ENCODE measurements at places on chromosomes 3 and 15.

DNA sequence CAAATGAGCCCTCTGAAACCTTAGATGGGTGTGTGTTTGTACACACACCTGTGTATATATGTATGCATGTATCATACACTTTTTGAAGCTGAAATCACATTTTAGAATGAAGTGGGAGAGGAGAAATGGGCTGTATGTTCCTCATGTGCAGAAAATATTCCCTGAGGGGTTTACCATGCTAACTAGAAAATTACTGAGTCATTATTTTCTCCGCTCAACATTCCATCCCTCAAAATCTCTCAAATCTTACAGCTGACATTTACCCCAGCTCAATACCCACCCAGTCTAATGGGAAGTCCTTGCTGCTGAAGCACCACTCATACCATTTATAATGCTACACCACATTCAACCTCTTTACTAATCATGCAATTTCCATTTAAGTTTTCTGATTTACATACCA lies 138.6 kb downstream of the P2RY1 start:
- no peak overlapping the region for H3K27ac ChIP-seq
- H3K36me3 ChIP-seq = no peaks in the 10 kb centered on the region
- no peak overlapping the region for H3K4me3 ChIP-seq
- DNase-seq = no peak
- H3K27me3 ChIP-seq = no peaks in the 10 kb centered on the region

DNA sequence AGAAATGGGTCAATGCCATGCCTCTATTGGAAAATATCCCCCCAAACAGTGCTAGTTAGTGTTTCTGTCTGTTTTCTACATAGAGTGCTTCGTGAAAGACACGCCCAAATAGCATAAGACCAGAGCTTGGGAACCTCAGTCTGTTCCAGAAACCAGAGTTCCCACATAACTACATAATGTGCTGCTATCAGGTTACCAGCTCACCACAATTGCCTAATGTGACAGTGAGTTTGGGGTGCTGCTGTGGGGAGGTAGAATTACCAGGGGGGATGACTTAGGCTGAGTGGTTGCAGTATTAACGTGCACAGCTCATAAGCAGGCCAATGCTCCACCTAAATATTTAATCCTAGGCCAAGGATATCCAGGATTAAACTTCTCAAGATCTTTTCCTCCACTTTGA lies 39.2 kb downstream of the DUT start:
- DNase-seq = peak; percentile 92
- H3K4me1 ChIP-seq = peaks cover 6% of the 10 kb centered on the region
- no peak overlapping the region for H3K27ac ChIP-seq
- no peaks in the 10 kb centered on the region for H3K36me3 ChIP-seq
- no peak overlapping the region for H3K4me3 ChIP-seq

DNA sequence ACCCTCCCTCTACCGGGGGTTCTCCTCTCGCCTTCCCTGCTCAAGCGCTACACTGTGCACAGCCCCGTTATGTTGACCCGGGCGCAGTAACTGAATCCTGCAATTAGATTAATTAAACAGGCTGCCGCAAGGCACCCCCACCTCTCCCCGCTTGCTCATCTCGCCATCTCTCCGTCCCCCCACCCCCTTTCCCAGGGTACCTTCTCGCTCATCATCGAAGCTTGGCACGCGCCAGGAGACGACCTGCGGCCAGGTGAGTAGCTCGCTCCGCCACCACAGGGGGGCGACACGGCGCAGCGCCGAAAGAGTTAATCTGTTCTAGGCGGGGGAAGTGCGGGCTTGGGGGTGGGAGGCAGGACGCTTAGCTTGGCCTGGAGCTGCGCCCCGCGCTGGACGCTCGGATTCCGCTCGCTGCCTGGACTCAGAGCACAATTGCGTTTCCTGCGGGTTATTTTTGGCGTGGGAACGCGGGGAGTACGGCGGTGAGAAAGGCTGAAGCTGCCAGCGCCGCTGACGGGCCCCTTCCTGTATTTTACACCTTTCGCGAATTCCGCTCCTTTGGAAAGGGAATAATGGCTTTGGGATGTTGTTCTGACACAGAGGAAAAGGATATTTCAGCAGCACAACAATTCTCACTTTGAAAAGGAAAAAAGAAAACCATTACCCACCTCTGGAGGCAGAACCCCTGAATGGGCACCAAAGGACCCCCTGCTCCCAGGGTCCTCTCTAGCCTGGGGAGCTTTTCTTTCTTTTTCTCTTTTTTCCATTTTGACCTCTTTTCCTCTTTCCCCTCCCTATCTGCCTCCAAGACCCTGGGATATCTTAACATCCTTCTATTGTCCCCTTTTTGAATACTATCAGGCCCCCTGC lies 1.5 kb downstream of the DLL4 start:
- no peaks in the 10 kb centered on the region for H3K36me3 ChIP-seq
- H3K4me3 ChIP-seq = peak overlapping the region; percentile 33
- H3K27me3 ChIP-seq = peaks cover 35% of the 10 kb centered on the region
- DNase-seq = no peak
- H3K27ac ChIP-seq = no peak overlapping the region

- no peak overlapping the region for H3K4me3 ChIP-seq
- no peaks in the 10 kb centered on the region for H3K36me3 ChIP-seq
- DNase-seq = peak; percentile 80
- H3K27ac ChIP-seq = no peak overlapping the region
- H3K27me3 ChIP-seq = no peaks in the 10 kb centered on the region
- no peaks in the 10 kb centered on the region for H3K4me1 ChIP-seq
Measured at GRCh38 chr3:141940194-141940776, 63.8 kb downstream of the ATP1B3 start.

- no peak overlapping the region for H3K4me3 ChIP-seq
- peaks cover 18% of the 10 kb centered on the region for H3K4me1 ChIP-seq
- no peak overlapping the region for H3K27ac ChIP-seq
- no peaks in the 10 kb centered on the region for H3K27me3 ChIP-seq
- no peaks in the 10 kb centered on the region for H3K36me3 ChIP-seq
- DNase-seq = no peak
Measured at GRCh38 chr3:197375001-197375441, 76.6 kb upstream of the DLG1 start.

GRCh38 chr3:52705688-52706686 lies at the start of the genes GLT8D1 and SPCS1:
Gene GLT8D1, minus strand, starts transcription at chr3:52705791. Its CDS starts 5,331 bp downstream, at chr3:52700460.
Gene SPCS1, plus strand, starts transcription at chr3:52706106. Its CDS starts 141 bp downstream, at chr3:52706247.
- H3K4me1 ChIP-seq = peaks cover 5% of the 10 kb centered on the region
- H3K4me3 ChIP-seq = peak within 1 kb of the TSS; percentile 50
- DNase-seq = peak; percentile 86
- H3K27ac ChIP-seq = peak within 1 kb of the TSS; percentile 93

DNA sequence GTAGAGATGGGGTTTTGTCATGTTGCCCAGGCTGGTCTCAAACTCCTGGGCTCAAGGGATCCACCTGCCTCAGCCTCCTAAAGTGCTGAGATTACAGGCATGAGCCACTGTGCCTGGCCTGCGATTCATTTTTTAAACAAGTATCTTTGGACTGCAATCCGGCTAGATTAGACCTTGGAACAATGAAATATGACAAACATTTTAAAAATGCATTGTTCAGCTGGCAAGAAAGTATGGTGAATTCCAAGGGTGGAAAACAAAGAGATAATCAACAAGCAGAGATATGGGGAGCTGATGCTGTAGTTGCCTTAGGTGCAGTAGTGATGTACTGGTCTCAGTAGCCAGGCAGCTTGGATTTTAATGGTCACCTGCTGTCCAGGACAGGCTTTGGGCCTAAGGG lies 95.8 kb upstream of the GOLGA8J start:
- no peak overlapping the region for H3K27ac ChIP-seq
- no peak for DNase-seq
- no peaks in the 10 kb centered on the region for H3K36me3 ChIP-seq

DNA sequence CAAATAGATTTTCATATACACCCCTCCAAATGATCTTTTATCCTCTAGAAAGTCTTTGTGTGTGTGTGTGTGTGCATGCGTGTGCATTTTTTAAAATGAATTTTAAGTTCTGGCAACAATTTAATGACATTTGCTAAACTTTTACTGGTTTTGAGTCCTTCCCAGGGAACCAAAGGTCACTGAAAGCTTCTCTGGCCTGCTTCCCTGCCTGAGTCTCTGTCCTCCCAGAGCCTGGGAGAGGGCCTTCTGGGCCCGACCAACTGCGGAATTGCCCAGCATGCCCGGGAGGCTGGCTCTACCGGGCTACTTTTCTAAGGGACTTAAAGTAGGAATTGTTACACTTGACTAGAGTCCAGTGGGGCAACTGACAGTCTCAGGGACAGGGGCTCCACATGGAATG lies 7.4 kb upstream of the RBPMS2 start:
- H3K27me3 ChIP-seq = no peaks in the 10 kb centered on the region
- no peak for DNase-seq
- H3K36me3 ChIP-seq = no peaks in the 10 kb centered on the region
- no peak overlapping the region for H3K27ac ChIP-seq

GRCh38 chr15:69491038-69491505 lies 38.5 kb downstream of the RPLP1 start:
- no peaks in the 10 kb centered on the region for H3K36me3 ChIP-seq
- H3K27me3 ChIP-seq = peaks cover 24% of the 10 kb centered on the region
- no peak overlapping the region for H3K4me3 ChIP-seq
- peak; percentile 59 for DNase-seq
- H3K4me1 ChIP-seq = no peaks in the 10 kb centered on the region
- H3K27ac ChIP-seq = no peak overlapping the region

GRCh38 chr15:63094495-63094931 lies 27.1 kb upstream of the LACTB start:
- H3K27ac ChIP-seq = peak overlapping the region; percentile 59
- H3K27me3 ChIP-seq = no peaks in the 10 kb centered on the region
- H3K4me3 ChIP-seq = no peak overlapping the region
- DNase-seq = peak; percentile 87

- H3K36me3 ChIP-seq = no peaks in the 10 kb centered on the region
- no peak overlapping the region for H3K27ac ChIP-seq
- H3K27me3 ChIP-seq = no peaks in the 10 kb centered on the region
- no peaks in the 10 kb centered on the region for H3K4me1 ChIP-seq
Measured at GRCh38 chr15:84955089-84955848, 26.4 kb upstream of the PDE8A start.

DNA sequence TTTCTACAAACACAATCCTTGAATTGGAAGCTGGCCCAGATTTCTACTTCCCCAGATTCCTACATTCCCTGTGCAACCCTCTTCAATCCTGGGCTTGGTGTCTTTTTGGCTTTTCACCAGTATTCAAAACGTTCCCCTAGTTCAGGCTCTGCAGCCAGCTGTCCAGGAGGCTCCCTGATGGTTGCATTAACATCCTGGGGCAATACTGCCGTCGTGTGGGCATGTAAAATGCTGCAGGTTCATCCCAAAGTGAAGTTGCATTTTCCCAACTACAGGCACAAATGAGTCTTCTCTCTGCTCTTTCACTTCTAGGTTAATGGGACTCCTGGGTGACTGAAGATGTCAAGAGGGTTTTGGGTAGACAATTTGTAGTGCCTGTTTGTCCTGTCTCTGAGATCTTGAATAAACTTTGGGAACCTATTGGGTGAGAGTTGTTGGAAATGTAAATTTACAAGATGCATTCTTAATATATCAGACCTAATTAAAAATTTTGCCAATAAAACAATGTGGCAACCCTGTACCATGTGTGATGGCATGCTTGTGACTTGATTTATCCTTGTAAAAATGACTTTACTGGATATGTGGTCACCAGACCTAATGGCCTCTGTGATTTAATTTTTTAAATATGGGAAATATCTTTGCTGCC lies 28.6 kb downstream of the SOX14 start:
- no peaks in the 10 kb centered on the region for H3K4me1 ChIP-seq
- H3K27ac ChIP-seq = no peak overlapping the region
- no peak for DNase-seq
- H3K36me3 ChIP-seq = no peaks in the 10 kb centered on the region
- no peak overlapping the region for H3K4me3 ChIP-seq

DNA sequence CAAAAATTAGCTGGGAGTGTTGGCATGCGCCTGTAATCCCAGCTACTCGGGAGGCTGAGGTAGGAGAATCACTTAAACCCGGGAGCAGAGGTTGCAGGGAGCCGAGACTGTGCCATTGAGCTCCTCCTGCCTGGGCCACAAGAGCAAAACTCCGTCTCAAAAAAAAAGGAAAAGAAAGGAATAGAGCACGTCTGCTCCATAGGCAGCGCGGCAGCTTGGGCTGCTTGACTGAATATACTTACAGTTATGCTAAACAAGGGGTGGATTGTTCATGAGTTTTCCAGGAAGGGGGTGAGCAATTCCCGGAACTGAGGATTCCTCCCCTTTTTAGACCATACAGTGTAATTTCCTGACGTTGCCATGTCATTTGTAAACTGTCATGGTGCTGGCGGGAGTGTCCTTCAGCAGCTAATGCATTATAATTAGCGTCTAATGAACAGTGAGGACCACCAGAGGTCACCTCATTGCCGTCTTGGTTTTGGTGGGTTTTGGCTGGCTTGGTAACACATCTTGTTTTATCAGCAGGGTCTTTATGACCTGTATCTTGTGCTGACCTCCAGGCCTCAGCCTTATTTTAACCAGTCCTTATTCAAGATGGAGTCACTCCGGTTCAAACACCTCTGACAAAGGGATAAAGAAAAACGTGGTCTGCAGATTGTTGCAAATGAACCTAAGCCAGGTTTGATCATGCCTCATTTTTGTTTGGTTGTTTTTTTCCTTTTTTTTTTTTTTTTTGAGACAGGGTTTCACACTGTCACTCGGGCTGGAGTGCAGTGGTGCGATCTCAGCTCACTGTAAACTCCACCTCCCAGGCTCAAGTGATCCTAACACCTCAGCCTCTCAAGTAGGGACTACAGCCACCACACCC lies 24.9 kb upstream of the SENP5 start:
- H3K27ac ChIP-seq = no peak overlapping the region
- DNase-seq = peak; percentile 11
- no peaks in the 10 kb centered on the region for H3K36me3 ChIP-seq
- no peaks in the 10 kb centered on the region for H3K4me1 ChIP-seq
- H3K4me3 ChIP-seq = no peak overlapping the region
- no peaks in the 10 kb centered on the region for H3K27me3 ChIP-seq

DNA sequence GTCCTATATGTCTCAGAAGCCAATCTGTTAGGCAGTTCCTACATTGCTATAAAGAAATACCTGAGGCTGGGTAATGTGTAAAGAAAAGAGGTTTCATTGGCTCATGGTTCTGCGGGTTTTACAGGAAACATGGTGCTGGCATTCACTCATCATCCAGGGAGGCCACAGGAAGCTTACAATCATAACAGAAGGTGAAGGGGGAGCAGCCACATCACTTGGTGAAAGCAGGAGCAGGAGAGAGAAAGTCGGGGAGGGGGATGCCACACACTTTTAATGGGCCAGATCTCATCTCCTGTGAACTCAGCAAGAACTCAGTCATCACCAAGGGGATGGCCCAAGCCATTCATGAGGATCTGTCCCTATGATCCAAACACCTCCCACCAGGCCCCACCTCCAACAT lies 9.1 kb downstream of the SLC49A4 start:
- no peaks in the 10 kb centered on the region for H3K27me3 ChIP-seq
- H3K36me3 ChIP-seq = no peaks in the 10 kb centered on the region
- DNase-seq = no peak
- no peak overlapping the region for H3K4me3 ChIP-seq
- no peak overlapping the region for H3K27ac ChIP-seq

GRCh38 chr3:33256249-33256648 lies 21.0 kb upstream of the FBXL2 start:
- DNase-seq = no peak
- H3K4me3 ChIP-seq = no peak overlapping the region
- H3K27me3 ChIP-seq = no peaks in the 10 kb centered on the region
- no peaks in the 10 kb centered on the region for H3K4me1 ChIP-seq
- H3K27ac ChIP-seq = no peak overlapping the region

- no peak overlapping the region for H3K27ac ChIP-seq
- no peak for DNase-seq
- H3K4me3 ChIP-seq = no peak overlapping the region
- no peaks in the 10 kb centered on the region for H3K36me3 ChIP-seq
Measured at GRCh38 chr3:143824735-143825385, 23.4 kb downstream of the SLC9A9 start.
